IMR-90 (cell line): ENCODE measurements at places on chromosomes 7 and 10. TPM values are rescaled to one million over a fixed set of nuclear protein-coding genes. Genes with fewer than 3 reads are reported as not detected.

GRCh38 chr10:35336921-35337823 lies 863 bp downstream of the CCNY start:
- DNase-seq, result no peak
- H3K36me3 ChIP-seq, result peaks cover 6% of the 10 kb centered on the region
- H3K4me3 ChIP-seq, result peak overlapping the region; percentile 100
- H3K4me1 ChIP-seq, result peaks cover 15% of the 10 kb centered on the region
- H3K27ac ChIP-seq, result peak overlapping the region; percentile 69

DNA sequence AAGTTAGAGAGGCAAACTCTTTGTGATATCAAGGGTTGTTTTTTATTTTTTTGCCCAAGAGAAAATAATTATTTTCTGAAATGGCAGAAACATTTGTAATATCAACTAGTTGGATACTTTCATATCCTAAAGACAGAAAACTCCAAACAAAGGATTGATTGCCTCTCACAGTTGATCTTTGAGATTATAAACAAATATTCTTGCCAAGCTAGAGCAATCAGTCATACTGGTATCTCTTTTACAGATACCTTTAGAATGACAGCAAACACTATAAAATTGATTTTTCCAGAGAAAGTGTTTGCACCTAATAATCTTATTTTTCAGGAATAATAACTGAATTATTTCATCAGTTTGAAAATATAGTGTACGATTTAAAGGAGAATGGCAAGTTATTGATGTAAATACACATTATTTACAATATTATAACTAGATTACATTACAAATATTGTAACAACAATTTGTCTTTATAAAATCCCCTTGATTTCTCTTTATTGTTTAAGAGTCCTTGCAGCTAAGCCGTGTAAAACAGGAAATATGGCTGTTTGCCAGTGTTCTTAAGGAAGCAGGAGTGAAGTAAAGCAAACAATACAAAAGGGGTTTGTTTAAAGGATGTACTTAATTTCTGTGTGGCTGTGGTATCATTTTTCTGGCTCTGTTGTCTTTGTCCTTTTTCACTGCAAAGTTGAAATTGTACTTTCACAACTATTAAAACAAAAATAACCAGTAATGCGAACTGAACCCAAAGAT lies 58.4 kb downstream of the MAPK8 start:
- H3K36me3 ChIP-seq, result no peaks in the 10 kb centered on the region
- peak; percentile 74 for DNase-seq
- H3K4me3 ChIP-seq, result no peak overlapping the region
- no peak overlapping the region for H3K27ac ChIP-seq
- no peaks in the 10 kb centered on the region for H3K27me3 ChIP-seq

GRCh38 chr10:52053497-52053896 lies 260.6 kb upstream of the DKK1 start:
- H3K36me3 ChIP-seq, result no peaks in the 10 kb centered on the region
- no peaks in the 10 kb centered on the region for H3K27me3 ChIP-seq
- no peaks in the 10 kb centered on the region; the same call in 1 of the 2 replicates for H3K4me1 ChIP-seq
- H3K27ac ChIP-seq, result no peak overlapping the region
- no peak overlapping the region for H3K4me3 ChIP-seq

GRCh38 chr7:29239638-29240037 lies 45.1 kb downstream of the CHN2 start:
- H3K4me1 ChIP-seq, result no peaks in the 10 kb centered on the region
- no peaks in the 10 kb centered on the region for H3K36me3 ChIP-seq
- DNase-seq, result no peak
- H3K27me3 ChIP-seq, result no peaks in the 10 kb centered on the region
- H3K4me3 ChIP-seq, result no peak overlapping the region

- no peaks in the 10 kb centered on the region for H3K27me3 ChIP-seq
- DNase-seq, result no peak
- H3K4me3 ChIP-seq, result no peak overlapping the region
- H3K27ac ChIP-seq, result no peak overlapping the region
- no peaks in the 10 kb centered on the region for H3K4me1 ChIP-seq
These were observed 23.4 kb downstream of the TAS2R16 start for GRCh38 chr7:122972056-122972455.

DNA sequence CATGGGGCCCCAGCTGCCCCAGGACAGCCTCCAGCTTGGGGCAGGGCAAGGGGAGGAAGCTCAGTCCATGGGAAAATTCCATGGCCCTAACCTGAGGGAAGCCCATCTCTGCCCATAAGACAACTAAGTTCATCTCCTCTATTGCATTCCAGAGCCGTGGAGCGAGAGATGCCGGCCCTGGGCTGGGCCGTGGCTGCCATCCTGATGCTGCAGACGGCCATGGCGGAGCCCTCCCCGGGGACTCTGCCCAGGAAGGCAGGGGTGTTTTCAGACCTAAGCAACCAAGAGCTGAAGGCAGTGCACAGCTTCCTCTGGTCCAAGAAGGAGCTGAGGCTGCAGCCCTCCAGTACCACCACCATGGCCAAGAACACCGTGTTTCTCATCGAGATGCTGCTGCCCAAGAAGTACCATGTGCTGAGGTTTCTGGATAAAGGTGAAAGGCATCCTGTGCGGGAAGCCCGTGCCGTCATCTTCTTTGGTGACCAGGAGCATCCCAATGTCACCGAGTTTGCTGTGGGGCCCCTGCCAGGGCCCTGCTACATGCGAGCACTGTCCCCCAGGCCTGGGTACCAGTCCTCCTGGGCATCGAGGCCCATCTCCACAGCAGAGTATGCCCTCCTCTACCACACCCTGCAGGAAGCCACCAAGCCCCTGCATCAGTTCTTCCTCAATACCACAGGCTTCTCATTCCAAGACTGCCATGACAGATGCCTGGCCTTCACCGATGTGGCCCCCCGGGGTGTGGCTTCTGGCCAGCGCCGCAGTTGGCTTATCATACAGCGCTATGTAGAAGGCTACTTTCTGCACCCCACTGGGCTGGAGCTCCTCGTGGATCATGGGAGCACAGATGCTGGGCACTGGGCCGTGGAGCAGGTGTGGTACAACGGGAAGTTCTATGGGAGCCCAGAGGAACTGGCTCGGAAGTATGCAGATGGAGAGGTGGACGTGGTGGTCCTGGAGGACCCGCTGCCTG lies 4.3 kb downstream of the AOC1 start:
- no peaks in the 10 kb centered on the region for H3K36me3 ChIP-seq
- no peak overlapping the region for H3K4me3 ChIP-seq
- no peaks in the 10 kb centered on the region for H3K4me1 ChIP-seq
- H3K27me3 ChIP-seq, result peaks cover 9% of the 10 kb centered on the region; the same call in 1 of the 2 replicates
- no peak overlapping the region for H3K27ac ChIP-seq

DNA sequence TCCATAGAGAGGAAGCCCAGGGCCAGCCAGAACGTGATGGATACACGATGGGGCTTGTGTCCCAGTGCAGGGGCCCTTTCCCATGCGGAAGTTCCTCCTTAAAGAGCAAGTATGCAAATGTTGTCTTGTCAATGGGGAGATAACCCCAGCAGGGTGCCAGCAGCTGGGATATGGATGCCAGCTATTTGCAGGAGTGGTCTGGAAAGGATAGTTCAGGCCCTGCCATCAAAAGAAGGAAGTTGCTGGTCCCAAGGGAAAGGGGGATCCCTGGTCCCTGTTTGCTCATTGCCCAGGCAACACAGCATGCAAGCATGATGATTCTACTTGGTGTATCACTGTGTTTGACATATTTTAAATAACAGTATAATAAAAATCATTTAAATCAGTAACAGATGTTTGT lies 73.1 kb upstream of the HECW1 start:
- DNase-seq, result no peak
- no peak overlapping the region for H3K4me3 ChIP-seq
- no peak overlapping the region for H3K27ac ChIP-seq
- H3K36me3 ChIP-seq, result no peaks in the 10 kb centered on the region
- H3K4me1 ChIP-seq, result no peaks in the 10 kb centered on the region; the same call in 1 of the 2 replicates

- DNase-seq, result no peak
- H3K36me3 ChIP-seq, result no peaks in the 10 kb centered on the region
- no peaks in the 10 kb centered on the region for H3K4me1 ChIP-seq
- no peak overlapping the region for H3K27ac ChIP-seq
These were observed 490.4 kb upstream of the SEMA3A start for GRCh38 chr7:84684836-84685480.

DNA sequence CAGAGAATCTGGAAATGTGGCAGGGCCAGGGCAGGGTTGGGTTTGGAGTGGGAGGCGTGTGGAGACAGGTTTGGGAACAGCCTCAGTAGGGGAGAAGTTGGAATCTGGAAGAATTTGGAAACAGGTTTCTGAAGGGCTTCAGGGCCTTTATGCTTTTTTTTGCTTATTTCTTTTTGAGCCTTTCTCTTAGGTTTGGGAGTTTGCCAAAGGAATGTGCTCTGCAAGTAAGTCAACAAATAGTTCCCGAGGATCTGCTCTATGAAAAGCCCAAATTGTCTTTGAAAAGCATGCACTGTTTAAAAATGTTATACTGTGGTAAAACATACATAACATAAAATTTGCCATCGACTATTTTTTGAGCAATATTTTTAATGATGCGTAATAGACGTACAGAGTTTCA lies 86.7 kb upstream of the ADRB1 start:
- H3K27me3 ChIP-seq, result no peaks in the 10 kb centered on the region
- H3K36me3 ChIP-seq, result no peaks in the 10 kb centered on the region
- peaks cover 15% of the 10 kb centered on the region for H3K4me1 ChIP-seq
- H3K4me3 ChIP-seq, result no peak overlapping the region
- H3K27ac ChIP-seq, result no peak overlapping the region
- peak; percentile 93 for DNase-seq

DNA sequence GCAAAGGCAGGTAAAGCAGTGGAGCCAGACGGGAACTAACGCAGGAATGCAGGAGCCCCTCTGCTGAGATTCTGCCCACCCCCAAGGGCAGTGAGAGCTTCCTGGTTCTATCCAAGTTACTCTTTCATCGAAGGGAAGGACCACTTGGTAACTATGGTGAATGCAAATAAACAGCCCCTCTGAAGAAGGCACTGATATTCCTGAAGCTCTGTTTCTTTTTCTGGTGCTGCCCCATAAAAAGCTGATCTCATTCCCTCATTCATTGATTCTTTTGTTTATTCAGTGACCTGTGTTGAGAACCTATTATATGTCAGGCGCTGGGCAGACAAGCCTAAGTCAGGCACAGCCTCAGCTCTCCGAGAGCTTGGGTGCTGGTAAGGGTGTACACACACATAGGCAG lies 217.3 kb downstream of the SNX10 start:
- no peaks in the 10 kb centered on the region for H3K36me3 ChIP-seq
- H3K4me1 ChIP-seq, result no peaks in the 10 kb centered on the region
- DNase-seq, result no peak

DNA sequence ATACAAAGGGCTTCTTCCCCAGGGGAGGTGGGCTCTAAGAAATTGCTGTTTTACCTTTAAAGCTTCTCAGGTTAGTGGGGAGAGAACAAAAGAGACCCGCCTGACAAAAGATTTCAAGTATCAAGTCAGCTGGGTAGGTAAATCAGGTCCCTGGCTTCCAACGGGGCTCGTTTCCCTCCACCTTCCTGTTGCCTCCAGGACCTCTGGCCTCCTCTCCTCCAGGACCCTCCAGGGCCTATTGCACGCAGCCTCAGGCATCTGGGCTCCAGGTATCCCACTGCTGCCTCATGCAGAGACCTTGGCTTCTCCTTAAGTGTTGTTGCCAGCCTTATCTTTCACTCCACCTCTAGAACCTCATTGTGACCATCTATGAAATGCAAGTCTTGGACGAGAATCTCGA lies 2.9 kb downstream of the BNIP3 start:
- no peak for DNase-seq
- peak overlapping the region; percentile 92; the same call in 1 of the 2 replicates for H3K4me3 ChIP-seq

- H3K36me3 ChIP-seq, result no peaks in the 10 kb centered on the region
- H3K27ac ChIP-seq, result no peak overlapping the region
- H3K4me1 ChIP-seq, result no peaks in the 10 kb centered on the region
These were observed 34.8 kb downstream of the TFPI2 start for GRCh38 chr7:93855797-93856196.

GRCh38 chr7:90607196-90607595 lies 11.1 kb downstream of the CDK14 start:
- DNase-seq, result no peak
- no peak overlapping the region for H3K4me3 ChIP-seq

DNA sequence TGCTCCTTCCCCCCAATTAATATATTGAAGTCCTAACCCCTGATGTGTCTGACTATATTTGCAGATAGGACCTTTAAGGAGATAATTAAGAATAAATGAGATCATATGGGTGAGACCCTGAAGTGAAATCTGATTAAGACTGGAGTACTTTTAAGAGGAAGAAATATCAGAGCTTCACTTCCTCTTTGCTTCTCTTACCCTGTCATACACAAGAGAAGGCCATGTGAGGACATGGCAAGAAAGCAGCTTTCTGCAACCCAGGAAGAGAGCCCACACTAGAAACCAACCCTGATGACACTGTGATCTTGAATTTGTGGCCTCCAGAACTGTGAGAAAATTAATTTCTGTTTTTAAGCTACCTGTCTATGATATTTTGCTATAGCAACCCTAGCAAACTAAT lies 44.2 kb downstream of the JMJD1C start:
- no peak overlapping the region for H3K4me3 ChIP-seq
- H3K36me3 ChIP-seq, result no peaks in the 10 kb centered on the region
- DNase-seq, result no peak
- H3K4me1 ChIP-seq, result no peaks in the 10 kb centered on the region; the same call in 1 of the 2 replicates
- no peaks in the 10 kb centered on the region for H3K27me3 ChIP-seq
- no peak overlapping the region for H3K27ac ChIP-seq

- H3K4me3 ChIP-seq, result no peak overlapping the region
- no peaks in the 10 kb centered on the region for H3K36me3 ChIP-seq
- H3K27ac ChIP-seq, result no peak overlapping the region
These were observed 8.1 kb downstream of the ZNF438 start for GRCh38 chr10:31023558-31023957.

DNA sequence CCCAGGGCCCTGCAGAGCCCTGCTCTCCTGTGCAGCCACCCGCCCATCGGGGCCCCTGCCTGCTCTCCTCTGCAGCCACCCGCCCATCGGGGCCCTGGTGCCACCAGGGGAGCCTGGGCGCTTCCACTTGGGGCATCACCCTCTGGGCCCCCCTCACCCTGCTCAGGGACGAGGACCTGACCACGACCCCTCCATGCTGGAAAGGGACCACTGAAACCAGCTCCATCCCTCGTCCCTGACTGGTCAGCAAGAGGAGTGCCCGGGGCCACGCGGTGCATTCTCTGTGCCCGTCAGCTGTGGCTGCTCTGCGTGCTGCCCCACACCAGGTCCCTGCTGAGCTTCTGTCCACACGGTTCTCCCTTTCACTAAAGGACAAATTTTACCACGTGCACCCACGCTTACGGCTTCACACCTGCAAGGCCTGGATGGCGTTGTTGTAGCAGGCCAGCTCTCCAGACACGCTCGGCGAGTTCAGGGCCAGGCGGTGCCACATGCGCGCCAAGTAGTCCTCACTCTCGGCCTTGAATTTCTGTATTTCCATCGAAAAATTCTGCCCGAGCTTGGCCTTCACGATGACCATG lies 57.6 kb downstream of the CFAP46 start:
- no peak overlapping the region for H3K27ac ChIP-seq

GRCh38 chr7:11185179-11185815 lies 211.6 kb downstream of the PHF14 start:
- no peak overlapping the region for H3K27ac ChIP-seq
- H3K27me3 ChIP-seq, result no peaks in the 10 kb centered on the region
- H3K4me1 ChIP-seq, result no peaks in the 10 kb centered on the region
- no peak overlapping the region for H3K4me3 ChIP-seq
- no peaks in the 10 kb centered on the region for H3K36me3 ChIP-seq

The INMT gene
- total RNA-seq, result 1.7 and 2.2 TPM in 2 replicates

The EGR2 gene
- 0.36 and 0.56 TPM in 2 replicates for total RNA-seq

The SHH gene
- under 0.01 TPM in 1 of 2 replicates, not detected in the other for total RNA-seq

The PNLIPRP1 gene
- not detected in 2 replicates for total RNA-seq

The CYP26C1 gene
- total RNA-seq, result under 0.01 TPM in 1 of 2 replicates, not detected in the other

The CPA1 gene
- not detected in 2 replicates for total RNA-seq

The SCIN gene
- under 0.01 TPM in 1 of 2 replicates, not detected in the other for total RNA-seq

The LHFPL3 gene
- total RNA-seq, result not detected in 2 replicates

The BMS1 gene
- 22.9 and 28.3 TPM in 2 replicates for total RNA-seq

The MOGAT3 gene
- total RNA-seq, result not detected in 2 replicates

The PRRT4 gene
- total RNA-seq, result not detected in 2 replicates
